Stimulated activated CD4-positive, alpha-beta T cell treated with anti-CD3 and anti-CD28 coated beads, Interleukin-2, amount 100 ng/mL, for 24 hours (primary cell): ENCODE measurements at places on chromosomes 12 and 14.
A peak's percentile ranks its signal among the peaks of the same experiment; 100 is the strongest.

- no peak for DNase-seq
Measured at GRCh38 chr12:122609732-122610131, 82.7 kb downstream of the KNTC1 start.

- no peak for DNase-seq
Measured at GRCh38 chr14:88188745-88189416, 134.2 kb downstream of the KCNK10 start.

- DNase-seq: no peak
Measured at GRCh38 chr14:57823015-57823660, 42.8 kb downstream of the SLC35F4 start.

DNA sequence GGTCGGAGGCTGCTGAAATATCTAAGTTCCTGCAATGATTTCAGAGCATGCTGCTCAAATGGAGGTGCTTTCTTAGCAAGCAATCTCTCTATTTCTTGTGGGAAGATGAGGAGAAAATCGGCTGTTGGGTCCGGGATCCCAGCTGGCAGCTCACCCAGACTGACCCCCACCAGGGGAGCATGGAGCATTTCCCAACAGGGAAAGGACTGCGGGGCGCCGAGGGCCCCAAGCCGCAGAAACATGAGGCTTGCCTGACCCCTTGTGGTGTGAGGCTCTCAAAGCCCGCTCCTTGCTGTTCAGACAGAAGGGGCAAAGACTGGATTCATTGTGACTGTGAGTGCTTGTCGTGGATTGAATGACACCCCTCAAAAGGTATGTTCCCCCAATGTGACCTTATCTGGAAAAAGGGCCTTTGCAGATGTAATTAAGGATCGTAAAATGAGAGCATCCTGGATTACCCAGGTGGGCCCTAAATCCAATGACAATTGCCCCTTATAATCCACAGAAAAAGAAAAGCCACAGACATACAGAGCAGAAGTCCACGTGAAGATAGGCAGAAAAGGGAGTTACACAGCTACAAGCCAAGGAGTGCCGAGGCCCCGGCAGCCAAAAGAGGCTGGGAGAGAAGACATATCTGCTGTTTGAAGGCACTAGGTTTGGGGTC is 116.3 kb upstream of the VASH1 start:
- DNase-seq: peak; percentile 13

DNA sequence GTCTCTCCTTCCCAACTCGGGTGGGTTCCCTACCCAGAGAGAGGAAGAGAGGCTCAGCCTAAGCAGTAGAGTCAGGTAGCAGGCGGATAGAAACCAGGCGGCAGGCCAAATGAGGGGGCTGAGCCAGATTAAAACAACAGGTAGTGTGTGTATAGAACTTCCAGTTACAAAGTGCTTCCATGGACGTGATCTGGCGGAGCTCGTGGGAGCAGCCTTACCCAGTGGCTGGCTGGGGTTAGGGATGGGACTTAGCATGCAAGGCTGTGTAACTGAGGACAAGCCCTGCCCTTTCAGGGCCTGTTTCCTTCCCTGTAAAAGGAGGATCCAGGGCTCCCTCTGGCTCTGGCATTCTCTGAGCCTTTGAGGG is 8.3 kb downstream of the KRT80 start:
- DNase-seq: no peak

GRCh38 chr12:110669193-110669502 is 19.8 kb downstream of the HVCN1 start:
- DNase-seq: no peak

DNA sequence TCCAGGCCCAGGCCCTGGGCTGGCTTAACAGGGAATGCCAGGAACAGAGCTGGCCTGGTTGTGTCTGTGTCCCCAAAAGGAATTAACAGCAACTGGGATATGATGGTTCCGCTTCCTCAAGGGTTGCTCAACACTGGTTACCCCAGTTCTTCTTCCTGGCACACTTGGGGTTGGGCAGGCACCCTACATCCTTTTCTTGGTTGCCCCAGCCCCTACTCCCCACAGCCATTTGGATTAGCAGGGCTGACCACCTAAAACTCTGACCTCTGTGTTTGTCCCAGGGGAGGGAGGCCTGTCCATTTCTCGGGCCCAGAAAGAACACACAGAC is 30.8 kb downstream of the NCKAP5L start:
- DNase-seq: no peak

DNA sequence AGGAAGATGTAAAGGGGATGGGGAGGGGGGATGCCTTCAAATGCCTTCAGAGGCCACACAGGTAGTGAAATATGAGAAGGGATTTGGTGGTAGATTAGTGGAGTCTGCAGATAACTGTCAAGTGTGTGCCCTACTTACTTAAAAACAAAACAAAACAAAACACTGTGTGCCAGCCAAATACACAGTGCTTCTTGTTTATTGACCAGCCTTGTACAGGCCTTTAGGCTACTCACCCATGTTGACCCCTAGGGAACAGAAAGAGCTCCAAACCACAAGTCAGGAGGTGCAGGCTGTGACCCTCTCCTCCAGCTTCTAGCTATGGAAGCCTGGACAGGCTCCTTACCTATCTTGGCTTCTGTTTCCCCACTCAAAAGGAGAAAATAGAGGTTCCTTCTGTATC is 562.0 kb downstream of the ETNK1 start:
- no peak for DNase-seq

- peak; percentile 91 for DNase-seq
Measured at GRCh38 chr14:51094901-51095853, at the start of gene TRIM9. TRIM9 (minus strand) TSS chr14:51095105; CDS start chr14:51094939, 166 bp downstream.

DNA sequence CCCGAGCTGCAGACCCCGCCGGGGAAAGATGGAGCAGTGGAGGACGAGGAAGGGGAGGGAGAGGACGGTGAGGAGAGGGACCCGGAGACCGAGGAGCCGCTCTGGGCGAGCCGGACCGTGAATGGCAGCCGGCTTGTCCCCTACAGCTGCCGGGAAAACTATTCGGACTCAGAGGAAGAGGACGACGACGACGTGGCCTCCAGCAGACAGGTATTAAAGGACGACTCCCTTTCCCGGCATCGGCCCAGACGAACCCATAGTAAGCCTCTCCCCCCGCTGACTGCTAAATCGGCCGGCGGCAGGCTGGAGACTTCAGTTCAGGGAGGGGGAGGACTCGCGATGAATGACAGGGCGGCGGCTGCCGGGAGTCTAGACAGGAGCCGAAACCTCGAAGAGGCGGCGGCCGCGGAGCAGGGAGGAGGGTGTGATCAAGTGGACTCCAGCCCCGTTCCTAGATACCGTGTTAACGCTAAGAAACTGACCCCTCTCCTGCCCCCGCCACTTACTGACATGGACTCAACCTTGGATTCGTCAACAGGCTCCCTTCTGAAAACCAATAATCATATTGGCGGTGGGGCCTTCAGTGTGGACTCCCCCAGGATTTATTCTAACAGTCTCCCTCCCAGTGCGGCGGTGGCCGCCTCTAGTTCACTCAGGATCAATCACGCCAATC is 962 bp downstream of the LEMD3 start:
- DNase-seq: peak; percentile 69

- no peak for DNase-seq
Measured at GRCh38 chr12:107929436-107929835, 154.9 kb downstream of the ASCL4 start.

- DNase-seq: no peak
Measured at GRCh38 chr12:88638388-88638787, 58.1 kb upstream of the KITLG start.

DNA sequence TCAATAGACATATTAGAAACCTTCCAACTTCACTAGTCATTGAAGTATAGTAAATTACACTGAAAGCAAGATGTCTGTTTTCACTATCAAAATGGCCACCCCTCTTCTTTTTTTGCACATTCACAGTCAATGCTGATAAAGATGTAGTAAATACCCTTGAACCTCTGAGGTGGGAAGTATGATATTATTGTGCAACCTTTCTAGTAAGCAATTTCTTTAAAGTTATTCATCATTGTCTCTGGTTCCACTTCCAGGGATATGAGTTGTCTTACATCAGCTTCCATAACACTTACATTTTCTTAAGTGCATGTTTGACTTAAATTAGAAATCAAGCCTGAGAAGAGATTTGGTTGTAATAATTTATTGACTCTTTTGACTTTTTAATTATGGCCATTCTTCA is 453.9 kb upstream of the MGAT4C start:
- no peak for DNase-seq
